Esophagus squamous epithelium (tissue), 5 donors: ENCODE measurements at places on chromosomes 7 and 10.

DNA sequence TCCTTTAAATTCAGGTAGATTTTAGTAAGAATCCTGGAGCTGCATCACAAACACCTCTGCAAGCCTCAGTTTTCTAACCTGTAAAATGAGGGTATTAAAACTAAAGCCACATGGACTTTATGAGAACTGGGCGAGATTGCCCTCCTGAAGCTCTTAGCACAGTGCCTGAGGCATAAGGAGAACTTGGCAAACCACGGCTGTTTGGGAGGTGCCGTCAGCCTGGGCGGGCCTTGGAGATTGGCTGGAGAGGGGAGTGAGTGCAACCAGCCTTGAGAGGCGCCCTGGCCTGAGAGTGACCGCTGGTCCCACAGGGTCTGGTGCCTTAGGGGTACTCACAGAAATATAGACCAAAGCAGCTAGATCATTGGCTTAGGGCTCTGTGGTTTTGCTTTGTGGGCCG, 5.4 kb upstream of the TNS3 start:
- H3K27me3 ChIP-seq: no peaks in the 10 kb centered on the region
- no peaks in the 10 kb centered on the region for H3K36me3 ChIP-seq
- no peak overlapping the region for H3K27ac ChIP-seq
- no peak for DNase-seq
- no peak overlapping the region for H3K4me3 ChIP-seq

DNA sequence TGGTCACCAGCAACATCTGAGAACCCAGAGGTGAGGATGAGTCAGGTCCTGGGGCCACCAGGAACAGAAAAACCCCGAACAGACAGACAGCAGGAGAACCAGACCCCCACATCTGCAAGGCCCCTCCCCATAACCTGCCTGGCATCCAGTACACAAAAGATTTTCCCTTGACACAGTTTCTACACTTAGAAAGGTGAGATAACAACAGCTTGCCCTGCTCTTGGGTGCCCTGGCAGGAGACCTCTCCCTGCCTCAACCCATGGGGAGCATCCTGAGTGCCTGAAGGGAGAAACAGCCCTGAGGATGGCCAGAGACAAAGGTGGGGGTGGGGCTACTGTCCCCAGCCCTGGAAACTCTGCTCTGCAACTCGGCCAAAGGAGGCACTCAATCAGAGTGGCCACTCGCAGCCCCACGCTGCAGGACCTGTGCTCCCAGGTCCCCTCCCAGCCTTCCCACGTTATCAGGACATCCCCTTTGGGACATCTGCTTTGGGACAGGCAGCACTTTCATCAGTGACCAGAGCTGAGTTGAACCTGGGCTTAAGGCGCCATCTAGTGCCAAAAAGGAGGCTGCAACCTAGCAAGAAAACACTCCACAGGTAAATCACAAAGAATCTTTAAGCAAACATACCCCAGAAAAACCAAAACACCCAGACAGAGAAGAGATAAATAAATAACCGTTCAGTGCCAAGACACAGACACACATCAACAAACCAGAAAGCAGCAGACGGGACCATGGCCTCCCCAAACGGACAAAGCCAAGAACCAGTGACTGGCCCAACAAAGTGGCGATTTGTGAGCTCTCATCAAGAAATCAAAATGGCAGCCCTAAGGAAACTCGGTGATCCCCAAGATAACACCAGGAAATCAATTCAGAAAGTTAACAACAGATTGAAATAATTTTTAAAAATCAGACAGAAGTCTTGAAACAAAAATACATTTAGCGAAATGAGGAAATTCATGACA, 233.7 kb downstream of the PTPRN2 start:
- peaks cover 20% of the 10 kb centered on the region for H3K27me3 ChIP-seq
- no peaks in the 10 kb centered on the region for H3K4me1 ChIP-seq
- no peak for DNase-seq

- no peak overlapping the region for H3K4me3 ChIP-seq
- H3K36me3 ChIP-seq: no peaks in the 10 kb centered on the region
- H3K4me1 ChIP-seq: peaks cover 20% of the 10 kb centered on the region
- peak overlapping the region; percentile 74 for H3K27ac ChIP-seq
Observed at GRCh38 chr10:3757638-3758490, 27.1 kb downstream of the KLF6 start.

GRCh38 chr7:128743112-128743772, 4.1 kb downstream of the CALU start:
- no peak overlapping the region for H3K27ac ChIP-seq
- H3K36me3 ChIP-seq: peaks cover 5% of the 10 kb centered on the region
- peaks cover 50% of the 10 kb centered on the region for H3K4me1 ChIP-seq
- no peak for DNase-seq
